ENCODE measurements at places on chromosomes 13 and 19.

- no peak for DNase-seq
Observed at GRCh38 chr19:16860118-16860517, 28.7 kb upstream of the F2RL3 start.

GRCh38 chr13:75847588-75847987, 211.5 kb downstream of the LMO7 start:
- no peak for DNase-seq

GRCh38 chr13:20826843-20827560, 53.2 kb upstream of the EEF1AKMT1 start:
- no peak for DNase-seq

- DNase-seq: no peak
Observed at GRCh38 chr19:17778968-17779929, 15.7 kb upstream of the B3GNT3 start.

DNA sequence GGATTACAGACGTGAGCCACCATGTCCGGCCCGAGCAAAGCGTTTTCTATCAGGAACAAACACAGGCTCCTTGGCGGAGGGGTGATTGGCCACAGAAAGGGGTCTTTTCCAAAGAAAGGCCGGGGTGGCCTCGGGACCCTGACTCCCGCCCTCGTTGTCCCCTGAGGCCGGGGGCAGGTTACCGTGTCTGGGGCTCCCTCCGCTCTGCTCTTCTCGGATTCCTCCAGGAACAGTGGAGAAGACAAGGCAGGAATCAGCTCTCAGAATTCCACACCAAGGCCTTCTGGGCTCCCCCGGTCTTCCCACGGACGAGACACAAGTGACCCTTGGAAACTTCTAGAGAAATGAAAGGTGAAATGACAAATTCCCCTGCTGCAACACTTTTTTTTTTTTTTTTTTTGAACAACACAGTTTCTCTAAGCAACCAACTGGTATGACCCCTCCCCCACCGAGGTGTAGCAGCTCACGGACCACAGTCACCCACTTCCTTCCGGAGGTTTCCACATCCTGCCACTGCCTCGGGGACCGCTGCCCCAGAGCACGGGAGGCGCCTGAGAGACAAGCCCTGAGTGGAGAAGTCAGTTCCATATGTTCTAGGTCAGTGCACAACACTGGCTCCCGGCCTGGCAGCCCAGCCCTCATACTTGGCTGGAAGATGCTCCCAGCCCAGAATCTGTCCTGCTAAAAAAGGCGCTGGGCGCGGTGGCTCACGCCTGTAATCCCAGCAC, 11.0 kb downstream of the MOB3A start:
- DNase-seq: peak; percentile 92

GRCh38 chr19:29567366-29567915, 38.6 kb upstream of the POP4 start:
- no peak for DNase-seq

- DNase-seq: no peak
Observed at GRCh38 chr19:48900477-48901406, 630 bp downstream of the NUCB1 start.

DNA sequence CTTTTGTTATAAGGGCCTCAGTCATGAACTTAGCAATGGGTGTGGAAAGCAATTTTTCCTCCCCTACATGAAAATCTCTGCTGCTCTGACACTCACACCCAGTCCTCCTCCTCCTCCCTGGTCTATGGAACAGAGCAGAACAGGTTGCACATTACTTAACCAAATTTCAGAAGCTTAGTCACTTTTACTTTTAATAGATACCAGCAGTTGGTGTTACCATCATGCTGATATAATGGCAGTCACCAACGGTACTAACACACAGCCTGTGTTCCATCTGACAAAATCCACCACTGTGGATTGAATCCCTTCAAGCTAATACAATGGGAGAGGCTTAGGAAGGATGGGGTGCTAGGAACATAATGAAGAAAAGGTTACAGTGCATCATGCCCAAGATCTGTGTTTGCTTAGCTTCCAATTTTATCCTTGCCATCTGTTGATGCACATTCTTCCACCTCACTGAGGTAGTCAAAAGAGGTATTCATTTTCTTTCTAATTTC, 9.8 kb downstream of the TPT1 start:
- no peak for DNase-seq

Measured in KG1 (cell line).